ENCODE measurements at places on chromosomes 6 and 20. TPM values are rescaled to one million over a fixed set of nuclear protein-coding genes. Genes with fewer than 3 reads are reported as not detected.

The SIRPB2 gene
- not detected for total RNA-seq

The SMLR1 gene
- not detected for total RNA-seq

The MAK gene
- total RNA-seq, result not detected

The CLPSL1 gene
- not detected for total RNA-seq

The C20orf144 gene
- not detected for total RNA-seq

The APMAP gene
- total RNA-seq, result 109 TPM

The PHACTR3 gene
- not detected for total RNA-seq

The PI3 gene
- 4.5 TPM for total RNA-seq

The ZNF311 gene
- 0.97 TPM for total RNA-seq

The C20orf202 gene
- not detected for total RNA-seq

The CST7 gene
- total RNA-seq, result not detected

The CD109 gene
- 13.4 TPM for total RNA-seq

The FOXQ1 gene
- not detected for total RNA-seq

The HLA-A gene
- 669 TPM for total RNA-seq

The DUSP15 gene
- not detected for total RNA-seq

The C6orf163 gene
- 0.18 TPM for total RNA-seq

The FAM184A gene
- total RNA-seq, result not detected

The RAET1L gene
- not detected for total RNA-seq

The COQ3 gene
- 3.4 TPM for total RNA-seq

The CCN6 gene
- 0.16 TPM for total RNA-seq

The DEFB132 gene
- total RNA-seq, result not detected

Measured in cardiac atrium fibroblast (primary cell).